Esophagus mucosa (tissue), 1 donor: ENCODE measurements at places on chromosomes 3 and 15.

DNA sequence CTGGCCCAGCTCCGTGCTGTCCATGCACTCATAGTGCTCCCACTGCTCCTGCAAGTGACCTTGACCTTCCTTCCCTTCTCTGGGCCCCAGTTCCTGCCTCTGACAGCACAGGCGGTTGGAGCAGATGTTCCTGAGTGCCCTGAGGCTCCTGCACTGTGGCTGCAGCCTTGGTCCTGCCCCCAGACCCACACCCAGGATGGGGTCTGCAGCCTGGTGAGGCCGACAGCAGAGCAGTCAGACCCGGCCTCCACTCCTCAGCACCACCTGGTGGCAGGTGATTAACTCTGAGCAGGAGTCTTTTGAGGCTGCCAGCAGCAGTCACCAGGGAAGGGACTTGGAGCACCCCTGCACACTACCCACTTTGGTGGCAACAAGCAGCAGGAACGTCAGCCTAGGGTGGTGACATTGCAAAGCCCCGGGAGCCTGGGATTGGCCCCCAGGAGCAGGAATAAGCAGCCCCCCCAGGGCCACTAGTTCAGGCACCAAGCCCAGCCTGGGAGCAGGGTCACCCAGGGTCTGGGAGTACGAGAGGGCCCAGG, 64.6 kb downstream of the CYP11A1 start:
- peak; percentile 51 for ATAC-seq

DNA sequence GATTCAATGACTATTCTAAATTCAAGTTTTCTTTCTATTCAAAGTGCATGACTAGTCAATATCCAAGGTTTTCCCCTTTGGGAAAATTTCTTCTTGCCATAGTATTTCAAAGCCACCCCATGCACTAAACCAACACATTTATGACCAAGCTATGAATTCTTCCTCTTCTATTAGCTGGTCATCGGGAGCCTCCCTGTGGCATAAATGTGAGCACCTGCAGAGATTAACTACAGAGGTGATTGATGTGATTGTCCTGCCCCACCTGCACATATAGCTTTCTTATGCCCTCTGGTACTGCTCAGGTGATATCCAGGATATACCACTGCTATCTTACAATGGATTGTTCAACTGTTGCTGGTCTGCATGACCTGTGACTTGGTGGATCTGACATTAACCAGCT, 694.9 kb downstream of the ZBBX start:
- no peak for ATAC-seq

DNA sequence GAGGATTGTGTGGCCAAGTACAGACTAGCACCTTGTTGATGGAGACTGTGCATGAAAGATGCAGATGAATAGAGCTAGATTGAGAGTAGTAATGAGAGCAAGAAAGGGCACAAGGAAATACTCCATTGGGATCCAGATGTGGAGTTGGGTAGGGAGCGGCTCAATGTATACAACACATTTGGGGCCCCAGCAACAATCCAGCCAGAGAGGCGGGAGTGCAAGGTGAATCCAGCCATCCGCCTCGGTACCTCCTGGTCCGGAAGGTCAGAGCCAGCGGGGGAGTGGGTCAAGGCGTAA, 9.0 kb downstream of the ISL2 start:
- ATAC-seq, result no peak

- ATAC-seq, result no peak
These were observed 51.8 kb downstream of the ST3GAL6 start for GRCh38 chr3:98814817-98815420.

GRCh38 chr3:121834157-121834670, 646 bp downstream of the IQCB1 start:
- ATAC-seq, result no peak

DNA sequence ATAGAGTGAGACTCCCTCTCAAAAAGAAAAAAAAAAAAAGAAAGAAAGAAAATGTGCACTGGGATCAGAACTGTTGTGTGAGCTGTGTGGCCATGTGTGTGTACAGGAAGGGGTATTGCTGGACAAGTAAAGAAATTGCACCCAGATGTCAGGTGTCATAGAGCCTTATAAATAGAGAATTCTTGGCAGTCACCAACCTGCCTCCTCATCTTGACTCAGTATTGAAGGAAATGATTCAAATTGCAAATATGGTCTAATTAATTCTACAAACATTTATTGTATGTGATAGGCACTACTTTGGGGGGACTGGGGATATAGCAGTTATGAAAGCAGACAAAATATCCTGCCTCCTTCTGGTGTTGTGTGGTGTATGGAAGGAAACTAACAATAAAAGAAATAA, 243.8 kb upstream of the TTC14 start:
- no peak for ATAC-seq

DNA sequence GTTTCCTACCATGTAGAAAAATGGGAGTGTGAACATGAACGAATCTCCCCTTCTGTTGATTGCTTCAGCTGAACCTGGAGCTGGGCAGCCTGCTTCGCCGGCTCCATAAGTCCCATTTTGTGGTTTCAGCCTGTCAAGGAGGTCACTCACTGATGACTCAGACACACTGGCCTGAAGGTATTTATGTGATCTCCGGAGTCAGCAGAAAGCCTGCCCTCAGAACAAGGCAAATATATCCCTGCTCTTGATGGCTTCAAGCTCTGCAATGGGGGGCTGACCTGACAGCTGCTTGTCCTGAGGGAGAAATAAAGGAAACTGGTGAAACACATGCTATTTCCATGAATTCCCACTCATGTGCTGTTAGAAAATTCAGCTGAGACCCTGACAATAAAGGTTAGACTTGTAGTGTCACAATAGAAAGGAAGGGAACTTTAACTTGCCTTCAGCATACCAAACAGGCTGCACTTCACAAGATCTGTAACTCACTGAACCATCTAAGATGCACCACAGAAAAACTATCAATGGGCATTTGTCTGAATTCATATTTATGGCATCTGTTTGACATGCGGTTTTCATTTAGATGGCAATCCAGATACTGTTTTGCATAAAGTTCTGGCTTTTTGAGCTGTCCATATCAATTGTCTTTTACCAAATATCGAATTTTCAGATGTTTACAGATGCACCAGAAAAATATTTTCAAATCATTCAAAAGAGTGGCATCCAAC, 282.0 kb upstream of the VEPH1 start:
- ATAC-seq, result peak; percentile 38

DNA sequence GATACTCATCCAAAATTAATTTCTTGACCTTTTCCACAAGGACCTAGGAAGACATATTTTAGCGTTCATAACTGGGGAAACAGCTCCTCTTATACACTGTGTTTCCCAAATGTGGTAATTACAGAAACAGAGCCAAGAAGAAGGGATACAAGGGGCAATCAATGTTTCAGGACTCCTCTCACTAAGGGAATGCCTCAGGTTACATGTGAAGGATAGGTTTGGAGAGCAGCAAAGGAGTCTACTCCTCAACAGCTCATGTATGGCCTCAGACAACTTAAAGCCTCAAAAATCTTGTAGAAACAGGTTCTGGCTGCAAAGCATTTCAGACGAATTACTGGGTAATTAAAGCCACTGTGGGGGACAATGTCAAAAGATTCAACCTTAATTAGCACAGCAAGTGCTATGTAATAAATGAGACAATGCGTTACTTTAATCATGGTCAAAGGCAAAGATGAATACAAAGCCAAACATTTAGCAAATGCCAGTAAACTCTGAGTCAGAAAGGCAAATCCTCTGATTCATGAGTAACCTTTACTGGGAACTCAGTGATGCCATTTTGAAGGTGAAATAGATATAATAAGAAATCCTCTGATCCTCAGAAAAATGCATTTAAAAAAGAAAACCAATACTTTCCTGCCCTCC, 1111.2 kb downstream of the TUSC7 start:
- peak; percentile 81 for ATAC-seq

DNA sequence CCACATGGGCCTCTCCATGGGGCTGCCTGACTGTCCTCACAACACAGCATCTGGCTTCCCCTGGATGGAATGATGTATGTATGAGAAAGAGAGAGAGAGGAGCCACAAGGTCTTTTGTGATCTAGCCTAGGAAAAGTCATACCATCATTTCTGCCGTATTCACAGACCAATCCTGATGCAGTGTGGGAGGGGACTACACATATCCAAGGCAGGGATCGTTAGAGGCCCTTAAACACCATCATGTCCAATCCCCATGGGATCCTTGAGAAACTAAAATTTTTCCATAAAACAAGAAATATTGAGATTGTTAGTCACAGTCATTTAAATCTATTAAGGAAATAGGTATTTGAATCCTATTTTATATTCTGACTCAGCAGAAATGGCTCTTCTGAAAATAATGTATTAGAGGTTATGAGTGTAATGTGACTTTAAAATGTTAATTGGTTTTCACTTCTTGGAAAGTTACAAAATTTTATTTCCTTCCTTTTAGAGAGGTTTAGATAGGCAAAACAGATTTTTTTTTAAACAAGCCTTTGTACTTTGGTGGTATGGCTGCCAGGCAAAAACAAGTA, 65.1 kb upstream of the TSC22D2 start:
- no peak for ATAC-seq

DNA sequence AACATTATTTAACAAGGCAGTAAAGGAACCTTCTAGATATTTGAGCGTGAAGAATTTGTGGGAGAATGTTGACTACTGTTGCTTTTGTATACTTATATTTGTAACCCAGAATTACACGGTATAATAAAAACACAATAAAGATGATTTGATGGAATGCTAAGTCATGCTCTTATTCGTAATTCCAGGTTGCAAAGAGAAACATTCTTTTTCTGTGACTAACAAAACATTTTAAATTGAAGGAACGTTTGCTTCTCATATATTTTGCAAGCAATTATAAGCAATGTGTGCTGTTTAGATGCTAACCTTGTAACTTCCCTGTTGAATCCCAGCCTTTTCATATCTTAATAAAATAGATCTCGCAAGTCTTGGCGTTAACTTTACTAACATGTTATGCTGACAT, 124.4 kb upstream of the CGNL1 start:
- ATAC-seq, result no peak
